Natural killer cell (primary cell): ENCODE measurements at places on chromosomes 5 and 9. TPM values are rescaled to one million over a fixed set of nuclear protein-coding genes. Genes with fewer than 3 reads are reported as not detected.

GRCh38 chr9:130444565-130445221 lies at the start of gene ASS1:
Gene ASS1, plus strand, starts transcription at chr9:130444961. Its CDS starts 7,268 bp downstream, at chr9:130452229.
- no peak within 1 kb of the TSS for H3K27ac ChIP-seq
- H3K27me3 ChIP-seq, result peaks cover 5% of the 10 kb centered on the region
- no peaks in the 10 kb centered on the region for H3K36me3 ChIP-seq
- peaks cover 13% of the 10 kb centered on the region for H3K4me1 ChIP-seq
- no peak for DNase-seq
- no peak within 1 kb of the TSS for H3K4me3 ChIP-seq

DNA sequence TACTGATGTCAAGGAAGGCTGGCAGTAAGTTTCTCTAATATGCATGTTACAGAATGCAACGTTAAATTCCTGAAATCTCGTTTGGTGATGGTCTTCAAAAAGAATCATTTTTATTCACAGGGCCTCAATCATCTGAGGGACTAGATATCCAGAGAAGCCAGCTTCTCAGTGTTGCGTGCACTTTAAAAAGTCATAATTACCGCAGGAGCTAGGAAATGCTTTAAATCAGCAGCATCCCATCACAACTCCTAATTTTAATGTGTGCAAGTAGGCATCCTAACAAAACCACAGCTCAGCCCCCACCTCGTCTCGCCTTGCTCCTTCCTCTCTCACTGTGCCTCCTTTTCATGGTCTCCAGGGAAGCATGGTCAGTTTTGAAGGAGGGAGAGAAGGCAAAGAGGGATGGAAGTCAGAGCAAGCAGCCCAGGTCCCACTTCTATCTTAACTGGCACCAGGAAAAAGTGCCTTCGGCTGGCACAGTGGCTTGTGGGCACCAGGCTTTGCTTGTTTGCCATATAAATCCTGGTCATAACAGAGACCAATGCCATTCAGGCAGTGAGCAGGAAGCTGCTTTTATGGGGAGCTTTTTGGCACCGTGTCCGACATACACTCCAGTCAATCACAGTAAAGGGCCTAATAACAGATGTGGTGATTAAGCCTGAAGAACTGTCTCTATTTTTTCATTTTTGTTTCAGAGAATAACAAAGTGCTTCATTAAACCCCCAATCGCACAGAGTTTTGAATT lies 21.4 kb downstream of the MEGF10 start:
- no peaks in the 10 kb centered on the region for H3K27me3 ChIP-seq
- H3K36me3 ChIP-seq, result no peaks in the 10 kb centered on the region
- no peak overlapping the region for H3K4me3 ChIP-seq
- no peaks in the 10 kb centered on the region for H3K4me1 ChIP-seq
- DNase-seq, result no peak

DNA sequence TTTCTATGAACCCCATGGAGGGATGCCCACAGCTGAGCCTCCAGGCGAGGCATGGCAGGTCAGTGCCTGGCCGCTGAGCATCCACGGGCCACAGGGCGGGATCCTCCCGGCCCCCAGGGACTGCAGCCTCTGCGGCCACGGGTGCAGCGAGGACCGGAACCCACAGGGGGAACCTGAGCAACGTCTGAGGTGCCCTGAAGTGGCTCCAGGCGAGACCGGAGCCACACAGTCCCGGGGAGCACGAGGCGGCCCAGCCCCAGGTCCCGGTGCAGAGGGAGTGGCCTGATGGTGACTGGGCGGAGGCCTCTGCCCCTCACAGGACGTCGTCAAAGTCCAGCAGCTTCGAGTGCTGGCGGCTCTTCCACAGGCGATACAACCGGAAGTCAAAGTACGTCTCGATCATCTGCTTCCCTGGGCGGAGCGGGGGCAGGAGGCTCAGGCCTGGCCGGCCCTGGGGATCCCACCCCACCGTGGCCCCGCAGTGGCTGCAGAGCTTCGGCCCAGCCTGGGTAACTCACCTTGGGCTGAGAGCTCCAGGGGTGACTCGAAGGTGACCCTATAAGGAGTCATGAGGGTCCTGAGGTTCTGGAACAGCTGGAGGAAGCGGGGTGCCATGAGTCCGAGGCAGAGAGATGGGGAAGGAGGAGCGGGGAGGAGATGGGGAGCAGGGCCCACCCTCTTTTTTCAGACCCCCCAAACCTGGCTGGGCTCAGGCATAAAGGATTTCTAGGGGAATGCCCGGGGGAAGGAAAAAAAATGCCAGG lies 8.1 kb upstream of the ENTPD8 start:
- H3K36me3 ChIP-seq, result no peaks in the 10 kb centered on the region
- DNase-seq, result no peak
- H3K27ac ChIP-seq, result no peak overlapping the region
- H3K27me3 ChIP-seq, result no peaks in the 10 kb centered on the region
- no peak overlapping the region for H3K4me3 ChIP-seq
- peaks cover 67% of the 10 kb centered on the region for H3K4me1 ChIP-seq

- H3K27ac ChIP-seq, result peak overlapping the region; percentile 97
- no peak for DNase-seq
- no peaks in the 10 kb centered on the region for H3K27me3 ChIP-seq
- peak overlapping the region; percentile 93 for H3K4me3 ChIP-seq
Observed at GRCh38 chr5:176388003-176388443, 375 bp downstream of the NOP16 start.

The TYRP1 gene
- total RNA-seq, result not detected

The FAM120AOS gene
- 36.7 TPM for total RNA-seq

- H3K4me1 ChIP-seq, result no peaks in the 10 kb centered on the region
- no peaks in the 10 kb centered on the region for H3K36me3 ChIP-seq
- DNase-seq, result no peak
- no peaks in the 10 kb centered on the region for H3K27me3 ChIP-seq
- no peak overlapping the region for H3K4me3 ChIP-seq
Observed at GRCh38 chr5:41112486-41113455, 41.6 kb upstream of the MROH2B start.

- DNase-seq, result no peak
- H3K27ac ChIP-seq, result no peak overlapping the region
- no peaks in the 10 kb centered on the region for H3K4me1 ChIP-seq
- H3K36me3 ChIP-seq, result no peaks in the 10 kb centered on the region
Observed at GRCh38 chr5:89060768-89061167, 177.8 kb upstream of the MEF2C start.

The C9orf153 gene
- 0.63 TPM for total RNA-seq

The FBP2 gene
- total RNA-seq, result not detected

- H3K4me1 ChIP-seq, result no peaks in the 10 kb centered on the region
- no peak overlapping the region for H3K27ac ChIP-seq
- H3K36me3 ChIP-seq, result no peaks in the 10 kb centered on the region
- no peak for DNase-seq
- H3K27me3 ChIP-seq, result no peaks in the 10 kb centered on the region
Observed at GRCh38 chr5:38790891-38791290, 54.9 kb upstream of the OSMR start.

- no peak overlapping the region for H3K4me3 ChIP-seq
- H3K27ac ChIP-seq, result no peak overlapping the region
- no peaks in the 10 kb centered on the region for H3K4me1 ChIP-seq
- no peaks in the 10 kb centered on the region for H3K36me3 ChIP-seq
- no peak for DNase-seq
- no peaks in the 10 kb centered on the region for H3K27me3 ChIP-seq
Observed at GRCh38 chr9:20500101-20500500, 122.2 kb downstream of the MLLT3 start.
